ENCODE measurements at places on chromosomes 11 and 22. TPM values are rescaled to one million over a fixed set of nuclear protein-coding genes. Genes with fewer than 3 reads are reported as not detected.

PPP2R1B gene
- total RNA-seq: 63.6 TPM

CREB3L1 gene
- total RNA-seq: 0.17 TPM

UPK3A gene
- total RNA-seq: not detected

F2 gene
- not detected for total RNA-seq

CYB5R2 gene
- total RNA-seq: 3.4 TPM

DNA sequence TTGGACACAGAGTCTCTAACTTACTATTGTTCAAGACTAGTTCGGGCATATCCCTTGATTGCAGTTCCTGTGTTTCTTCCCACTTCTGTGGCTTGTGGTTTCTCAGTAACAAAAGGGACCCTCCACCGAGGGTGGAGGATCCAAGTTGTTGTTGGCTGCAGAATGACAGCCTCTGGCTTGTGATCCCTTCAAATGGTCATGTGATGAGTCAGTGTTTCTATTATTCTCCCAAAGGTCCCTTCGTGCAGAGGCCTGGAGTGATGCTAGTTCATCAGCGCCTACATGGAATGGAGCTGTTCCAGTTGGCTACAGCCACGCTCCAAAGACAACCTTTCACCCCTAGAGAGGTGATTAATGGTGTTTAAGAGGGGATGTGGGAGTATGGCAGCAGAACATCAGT, 2.6 kb upstream of the VWCE start:
- H3K4me1 ChIP-seq: peaks cover 27% of the 10 kb centered on the region
- peak overlapping the region; percentile 10 for H3K27ac ChIP-seq
- H3K36me3 ChIP-seq: peaks cover 47% of the 10 kb centered on the region
- no peak for DNase-seq
- H3K27me3 ChIP-seq: peaks cover 9% of the 10 kb centered on the region
- H3K4me3 ChIP-seq: peak overlapping the region; percentile 14

DNA sequence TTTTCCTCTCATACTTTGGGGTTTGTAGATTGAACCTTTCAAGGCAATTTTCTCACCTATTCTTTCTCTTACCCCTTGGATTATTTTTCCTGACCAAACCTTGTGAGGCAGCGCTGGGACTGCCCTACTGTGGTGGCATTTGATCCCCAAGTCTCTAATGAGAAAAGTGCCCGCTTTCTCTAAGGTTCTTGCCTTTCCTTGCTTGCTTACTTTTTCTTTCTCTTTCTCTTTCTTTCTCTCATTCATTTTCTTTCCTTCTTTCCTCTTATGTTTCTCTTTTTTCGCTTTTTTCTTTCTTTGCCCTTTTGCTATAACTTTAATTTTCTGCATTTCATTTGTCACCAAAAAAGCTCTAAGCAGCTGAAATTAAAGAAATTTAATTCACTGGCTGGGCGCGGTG, 40.7 kb upstream of the ADSL start:
- H3K27ac ChIP-seq: peak overlapping the region; percentile 26
- H3K36me3 ChIP-seq: peaks cover 44% of the 10 kb centered on the region
- H3K4me3 ChIP-seq: no peak overlapping the region
- H3K27me3 ChIP-seq: no peaks in the 10 kb centered on the region

DNA sequence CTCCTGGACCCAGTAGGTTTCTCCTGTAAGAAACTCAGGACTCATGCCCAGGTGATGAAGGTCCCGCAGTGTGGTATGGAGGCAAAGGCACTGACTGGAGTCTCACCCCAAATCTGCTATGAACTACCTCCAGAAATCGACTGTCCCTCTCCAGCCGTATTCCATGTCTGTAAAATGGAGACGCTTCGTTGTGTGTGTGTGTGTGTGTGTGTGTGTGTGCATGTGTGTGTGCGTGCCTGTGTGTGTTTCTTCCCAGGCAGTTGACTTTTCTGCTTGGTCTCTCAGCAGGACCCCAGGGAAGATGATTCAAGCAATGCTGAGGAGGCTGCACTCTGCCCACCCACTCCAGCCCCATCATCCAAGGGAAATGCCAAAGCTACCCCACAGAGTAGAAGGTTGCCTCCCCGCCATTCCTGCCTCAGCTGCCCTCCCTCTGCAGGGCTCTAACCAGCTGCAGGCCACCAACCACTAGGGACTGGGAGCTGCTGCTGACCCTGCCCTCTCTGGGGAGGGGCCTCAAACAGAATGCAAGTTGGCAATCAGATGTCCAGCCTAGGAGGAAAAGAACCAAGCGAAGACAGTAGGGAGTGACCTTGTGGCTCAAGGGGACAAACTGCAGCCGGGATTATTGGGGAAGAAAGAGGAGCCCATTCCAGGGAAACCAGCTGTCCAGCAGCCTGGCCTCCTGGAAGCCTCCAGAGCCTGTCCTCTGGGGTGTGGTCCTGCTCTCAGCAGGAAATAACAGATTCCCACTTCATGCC, 56.2 kb downstream of the SLC22A12 start:
- no peak for DNase-seq
- peaks cover 37% of the 10 kb centered on the region for H3K27me3 ChIP-seq
- H3K27ac ChIP-seq: no peak overlapping the region
- no peaks in the 10 kb centered on the region for H3K36me3 ChIP-seq

DNA sequence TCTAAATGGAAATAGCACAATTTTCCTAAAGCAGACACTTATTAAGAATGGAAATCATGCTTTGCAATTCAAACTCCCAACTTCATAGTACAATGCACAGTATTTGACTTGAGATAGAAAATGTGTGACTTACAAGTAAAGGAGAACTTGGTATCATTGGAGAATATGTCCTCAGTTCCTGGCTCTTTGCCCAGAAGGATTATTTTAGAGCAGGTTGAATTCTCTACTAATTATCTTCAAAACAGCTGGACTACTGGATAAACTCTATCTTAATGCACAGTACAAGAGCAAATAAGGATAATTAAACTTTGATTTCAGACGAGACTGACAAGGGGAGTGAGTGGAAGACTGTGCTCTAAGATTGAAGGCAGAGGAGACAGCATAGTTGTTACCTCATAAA, 839.4 kb downstream of the OPCML start:
- no peak overlapping the region for H3K27ac ChIP-seq
- no peaks in the 10 kb centered on the region for H3K27me3 ChIP-seq
- no peaks in the 10 kb centered on the region for H3K36me3 ChIP-seq
- no peaks in the 10 kb centered on the region for H3K4me1 ChIP-seq
- DNase-seq: no peak

DNA sequence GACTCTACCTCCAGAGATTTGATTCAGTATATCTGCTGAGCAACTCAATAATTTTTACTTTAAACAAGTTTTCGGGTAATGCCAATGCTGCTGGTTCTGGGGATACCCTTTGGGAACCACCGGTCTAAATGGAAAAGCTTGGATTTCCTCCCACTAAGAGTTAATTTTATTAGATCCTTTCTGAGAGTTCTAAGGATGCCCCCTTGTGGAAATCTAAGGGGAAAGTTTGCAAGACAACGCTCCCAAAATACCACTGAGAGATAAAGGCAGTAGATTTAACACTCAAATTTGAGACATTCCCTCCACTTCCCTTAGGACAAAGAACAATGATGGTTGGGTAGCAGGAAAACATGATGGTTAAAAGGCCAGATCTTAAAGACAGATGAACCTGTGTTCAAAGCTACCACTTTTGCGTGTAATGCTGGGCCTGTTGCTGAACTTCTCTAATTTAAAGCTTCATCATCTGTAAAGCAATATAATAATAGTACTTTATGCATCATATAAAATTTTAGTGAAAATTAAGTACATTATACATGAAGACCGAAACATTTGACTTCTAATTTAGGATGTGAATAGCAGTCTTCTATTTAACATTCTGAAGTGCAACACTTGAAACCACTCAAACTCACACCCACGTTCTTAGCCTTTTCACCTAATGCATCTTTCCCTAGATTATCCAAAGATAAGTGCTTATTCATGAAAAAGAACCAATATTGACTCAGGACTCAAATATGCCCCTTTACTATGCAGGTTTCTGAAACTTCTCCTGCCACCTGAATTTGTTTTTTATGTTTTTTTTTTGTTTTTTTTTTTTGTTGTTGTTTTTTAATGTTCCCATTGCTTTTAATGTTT, 110.1 kb upstream of the LUZP2 start:
- H3K27me3 ChIP-seq: no peaks in the 10 kb centered on the region
- no peak for DNase-seq
- H3K36me3 ChIP-seq: no peaks in the 10 kb centered on the region

DNA sequence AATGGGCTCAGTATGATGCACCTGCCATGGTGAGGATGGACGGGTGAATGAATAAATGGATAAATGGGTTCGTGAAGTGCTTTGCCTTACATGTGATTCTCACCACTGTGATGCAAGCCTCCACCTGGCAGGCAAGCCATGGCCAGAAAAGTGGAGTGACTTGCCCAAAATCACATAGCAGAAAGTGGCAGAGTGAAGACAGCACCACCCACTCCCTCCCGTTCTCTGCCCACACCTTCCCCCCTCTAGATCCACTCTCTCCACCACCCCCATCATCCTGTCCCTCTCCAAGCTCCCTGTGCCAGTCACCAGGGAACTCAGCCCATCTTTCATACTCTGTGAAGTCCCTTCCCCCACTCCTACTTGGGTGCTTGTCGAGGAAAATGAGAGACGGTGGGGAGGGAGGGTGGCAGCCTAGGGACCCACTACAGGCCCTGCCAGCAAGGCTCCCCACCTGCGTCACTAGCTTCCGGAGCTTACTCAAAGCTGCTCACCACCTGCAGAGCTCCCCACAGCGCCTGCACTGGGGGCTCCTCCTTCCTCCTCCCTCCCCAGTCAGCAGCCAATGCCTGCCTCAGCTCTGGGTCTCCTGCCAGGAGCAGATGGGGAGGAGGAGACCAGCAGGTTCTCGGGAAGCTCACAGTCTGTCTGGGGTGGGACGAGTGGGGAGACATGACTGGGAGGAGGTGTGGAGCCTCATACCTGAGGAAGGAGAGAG, 82.3 kb downstream of the PDE2A start:
- peak; percentile 77 for DNase-seq
- H3K4me3 ChIP-seq: no peak overlapping the region
- H3K27ac ChIP-seq: no peak overlapping the region
- H3K36me3 ChIP-seq: no peaks in the 10 kb centered on the region
- H3K27me3 ChIP-seq: peaks cover 65% of the 10 kb centered on the region

- peaks cover 3% of the 10 kb centered on the region for H3K36me3 ChIP-seq
- no peak for DNase-seq
- H3K4me1 ChIP-seq: peaks cover 14% of the 10 kb centered on the region
- H3K4me3 ChIP-seq: no peak overlapping the region
- H3K27ac ChIP-seq: no peak overlapping the region
These were observed 1.7 kb downstream of the NRXN2 start for GRCh38 chr11:64721359-64721699.

- H3K4me3 ChIP-seq: no peak overlapping the region
- no peak for DNase-seq
- no peaks in the 10 kb centered on the region for H3K4me1 ChIP-seq
- no peak overlapping the region for H3K27ac ChIP-seq
- peaks cover 2% of the 10 kb centered on the region for H3K27me3 ChIP-seq
These were observed 72.0 kb downstream of the TRIM29 start for GRCh38 chr11:120065876-120066275.

- H3K27me3 ChIP-seq: no peaks in the 10 kb centered on the region
- peaks cover 2% of the 10 kb centered on the region for H3K4me1 ChIP-seq
- DNase-seq: no peak
- H3K36me3 ChIP-seq: no peaks in the 10 kb centered on the region
- H3K27ac ChIP-seq: no peak overlapping the region
These were observed 18.7 kb downstream of the ART5 start for GRCh38 chr11:3623121-3623520.

- no peak overlapping the region for H3K4me3 ChIP-seq
- H3K27ac ChIP-seq: no peak overlapping the region
These were observed 22.8 kb upstream of the PPFIA1 start for GRCh38 chr11:70247710-70248072.

DNA sequence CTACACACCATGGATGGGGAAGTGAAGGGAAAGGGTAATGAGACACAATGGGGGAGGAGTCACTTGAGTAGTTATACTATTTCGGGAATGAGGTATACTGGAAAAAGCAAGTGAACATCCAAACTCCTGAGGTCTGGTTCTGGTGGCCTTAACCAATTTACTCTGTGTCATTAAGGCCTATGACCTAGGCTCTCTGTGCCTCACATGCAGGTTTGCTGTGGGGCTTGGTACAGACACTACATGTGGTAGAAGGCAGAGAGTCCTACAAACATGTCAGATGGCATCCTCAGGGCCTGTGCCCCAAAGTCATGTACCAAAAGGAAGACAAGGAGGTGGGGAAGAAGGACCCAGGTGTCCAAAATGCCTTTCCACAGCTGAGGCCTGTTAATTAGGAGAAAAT, 98.9 kb downstream of the TRIM29 start:
- no peaks in the 10 kb centered on the region for H3K36me3 ChIP-seq
- H3K27me3 ChIP-seq: peaks cover 2% of the 10 kb centered on the region
- DNase-seq: no peak
- H3K27ac ChIP-seq: no peak overlapping the region

DNA sequence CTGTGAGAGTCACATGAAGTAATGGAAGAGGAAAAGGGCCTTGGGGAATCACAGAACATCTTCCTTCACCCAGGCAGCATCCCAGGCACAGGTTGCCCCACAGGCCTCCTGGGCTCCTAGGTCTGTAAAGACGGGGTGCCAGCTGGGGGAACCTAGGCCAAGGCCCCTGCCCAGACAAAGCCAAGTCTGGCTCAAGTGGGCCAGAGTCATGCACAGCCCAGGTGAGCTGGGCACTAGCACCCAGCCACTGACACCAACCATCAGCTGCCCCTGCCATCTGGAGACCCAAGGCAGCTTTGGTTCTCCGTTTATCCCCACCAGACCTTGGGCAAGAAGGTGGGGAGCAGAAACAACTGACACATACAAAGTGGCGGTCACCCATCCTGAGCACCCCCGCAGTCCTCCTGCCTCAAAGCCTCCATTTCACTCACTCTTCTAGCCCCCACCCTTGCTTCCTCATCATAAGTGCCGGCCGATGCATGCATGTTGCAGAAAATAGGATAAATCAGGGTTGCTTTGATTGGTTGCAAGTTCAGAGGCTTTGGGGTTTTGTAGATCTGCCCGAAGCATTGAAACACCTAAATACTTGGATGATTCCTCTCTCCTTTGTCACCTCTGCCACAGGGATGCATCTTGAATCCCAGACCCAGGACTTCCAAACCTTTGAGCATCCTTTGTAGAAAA, 26.5 kb upstream of the TMPRSS4 start:
- H3K27ac ChIP-seq: peak overlapping the region; percentile 94
- H3K4me3 ChIP-seq: peak overlapping the region; percentile 18
- no peak for DNase-seq
- H3K36me3 ChIP-seq: no peaks in the 10 kb centered on the region
- peaks cover 72% of the 10 kb centered on the region for H3K4me1 ChIP-seq

DNA sequence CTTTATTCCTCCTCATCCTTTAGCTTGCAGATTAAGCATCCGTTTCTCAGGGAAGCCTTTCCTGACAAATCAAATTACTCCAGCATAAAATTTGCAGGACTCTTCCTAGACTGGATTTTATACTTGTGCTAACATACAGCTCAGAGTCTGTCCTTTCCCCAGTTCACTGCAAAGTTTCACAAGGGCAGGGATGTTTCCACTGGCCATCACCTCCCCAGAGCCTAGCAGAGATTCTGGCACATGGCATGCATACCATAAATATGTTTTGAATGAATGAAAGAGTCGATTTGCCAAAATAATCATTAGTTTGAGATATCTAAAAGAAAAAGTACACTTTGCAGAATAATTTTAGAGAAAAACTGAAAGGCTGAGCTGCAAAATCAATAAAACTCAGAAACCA, 10.6 kb downstream of the MSANTD4 start:
- no peak overlapping the region for H3K4me3 ChIP-seq
- peaks cover 61% of the 10 kb centered on the region for H3K36me3 ChIP-seq
- H3K27me3 ChIP-seq: no peaks in the 10 kb centered on the region
- H3K27ac ChIP-seq: no peak overlapping the region
- DNase-seq: no peak
